Gastrocnemius medialis (tissue), 4 donors: ENCODE measurements at places on chromosomes 16 and 17. TPM values are rescaled to one million over a fixed set of nuclear protein-coding genes. Genes with fewer than 3 reads are reported as not detected.

The GPR142 gene
- total RNA-seq: not detected

GRCh38 chr16:79977940-79978836 lies 377.7 kb upstream of the MAF start:
- H3K27ac ChIP-seq: no peak overlapping the region
- H3K36me3 ChIP-seq: no peaks in the 10 kb centered on the region
- H3K27me3 ChIP-seq: no peaks in the 10 kb centered on the region
- H3K4me1 ChIP-seq: no peaks in the 10 kb centered on the region
- H3K4me3 ChIP-seq: no peak overlapping the region

DNA sequence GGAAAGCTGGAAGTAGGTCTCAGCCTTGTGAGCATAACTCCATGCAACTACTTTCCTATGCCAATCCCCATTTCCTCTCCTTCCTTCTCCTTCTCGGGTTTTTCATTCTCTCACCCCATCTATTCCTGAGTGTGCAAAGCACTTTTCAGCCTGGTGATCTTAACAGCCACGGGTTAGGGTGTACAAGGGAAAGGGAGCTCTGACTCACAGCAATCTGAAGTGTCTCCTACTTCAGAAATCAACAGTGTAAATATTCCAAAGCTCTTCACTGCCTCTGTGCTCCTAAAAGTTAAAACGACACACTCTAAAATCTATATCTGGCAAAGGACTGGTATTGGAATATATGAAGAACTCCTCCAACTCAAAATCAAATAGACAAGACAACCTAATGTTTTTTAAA lies 268.0 kb upstream of the IRX3 start:
- no peaks in the 10 kb centered on the region for H3K36me3 ChIP-seq
- no peak overlapping the region for H3K4me3 ChIP-seq
- H3K4me1 ChIP-seq: no peaks in the 10 kb centered on the region
- H3K27ac ChIP-seq: no peak overlapping the region
- H3K27me3 ChIP-seq: no peaks in the 10 kb centered on the region

The PYDC1 gene
- not detected for total RNA-seq

GRCh38 chr17:16486373-16487250 lies 5.4 kb downstream of the LRRC75A start:
- peak overlapping the region; percentile 59 for H3K27ac ChIP-seq
- DNase-seq: peak; percentile 88
- H3K4me1 ChIP-seq: peaks cover 35% of the 10 kb centered on the region
- peak overlapping the region; percentile 26 for H3K4me3 ChIP-seq
- H3K27me3 ChIP-seq: no peaks in the 10 kb centered on the region
- no peaks in the 10 kb centered on the region for H3K36me3 ChIP-seq

The CIBAR2 gene
- not detected for total RNA-seq

The ANKRD40CL gene
- total RNA-seq: not detected

DNA sequence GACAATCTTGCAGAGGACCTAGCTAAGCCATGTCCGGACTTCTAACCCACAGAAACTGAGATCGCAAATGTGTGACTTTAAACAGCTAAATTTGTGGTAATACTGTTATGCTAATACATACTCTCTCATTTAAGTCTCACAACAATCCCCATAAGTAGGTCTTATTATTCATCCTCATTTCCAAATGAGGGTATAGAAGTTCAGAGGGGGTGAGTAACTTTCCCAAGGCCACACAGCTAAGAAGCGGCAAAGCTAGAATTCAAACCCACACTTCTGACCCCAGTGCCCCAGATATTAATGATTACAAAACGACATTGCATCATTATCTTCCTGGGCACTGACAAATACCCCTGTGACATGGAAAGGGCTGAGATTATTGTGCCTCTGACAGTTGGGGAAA lies 81.4 kb downstream of the CNGB1 start:
- H3K27me3 ChIP-seq: peaks cover 9% of the 10 kb centered on the region
- no peaks in the 10 kb centered on the region for H3K36me3 ChIP-seq
- H3K27ac ChIP-seq: no peak overlapping the region
- H3K4me3 ChIP-seq: no peak overlapping the region
- DNase-seq: no peak
- H3K4me1 ChIP-seq: no peaks in the 10 kb centered on the region

The HBA2 gene
- 258 TPM for total RNA-seq

The CDR2L gene
- total RNA-seq: 1.7 TPM

GRCh38 chr16:73280388-73280787 lies 232.5 kb upstream of the ZFHX3 start:
- no peaks in the 10 kb centered on the region for H3K27me3 ChIP-seq
- no peak for DNase-seq
- no peaks in the 10 kb centered on the region for H3K36me3 ChIP-seq
- no peak overlapping the region for H3K4me3 ChIP-seq

The MT1G gene
- not detected for total RNA-seq

DNA sequence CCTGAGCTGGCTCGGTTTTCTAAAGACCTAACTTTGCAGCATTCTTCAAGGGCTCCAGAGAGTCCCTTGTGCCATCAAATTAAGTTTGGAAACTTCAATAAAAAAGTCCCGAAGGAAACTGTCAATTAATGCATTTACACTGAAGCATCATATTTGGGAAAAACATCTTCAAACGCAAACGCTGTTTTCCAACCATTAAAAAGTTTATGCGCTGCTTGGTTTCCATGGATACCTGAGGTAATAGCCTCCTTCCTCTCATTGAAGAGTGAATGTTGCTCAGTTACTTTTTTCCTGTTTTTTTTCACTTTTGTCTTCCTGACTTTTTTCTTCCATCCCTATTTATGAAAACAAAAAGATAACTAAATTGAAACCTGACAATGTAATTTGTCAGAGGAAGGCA lies 399.1 kb downstream of the MAF start:
- H3K27me3 ChIP-seq: no peaks in the 10 kb centered on the region
- no peak overlapping the region for H3K4me3 ChIP-seq
- no peak overlapping the region for H3K27ac ChIP-seq
- H3K4me1 ChIP-seq: no peaks in the 10 kb centered on the region

The SCRN2 gene
- total RNA-seq: 11.0 TPM

- no peak overlapping the region for H3K4me3 ChIP-seq
- peaks cover 6% of the 10 kb centered on the region for H3K27me3 ChIP-seq
- no peaks in the 10 kb centered on the region for H3K36me3 ChIP-seq
- H3K4me1 ChIP-seq: peaks cover 16% of the 10 kb centered on the region
Observed at GRCh38 chr17:76145231-76146052, 4.4 kb upstream of the FOXJ1 start.

GRCh38 chr17:70929226-70929625 lies 759.9 kb downstream of the KCNJ2 start:
- H3K4me1 ChIP-seq: no peaks in the 10 kb centered on the region
- H3K27me3 ChIP-seq: no peaks in the 10 kb centered on the region
- no peak for DNase-seq
- no peak overlapping the region for H3K4me3 ChIP-seq
- no peaks in the 10 kb centered on the region for H3K36me3 ChIP-seq

DNA sequence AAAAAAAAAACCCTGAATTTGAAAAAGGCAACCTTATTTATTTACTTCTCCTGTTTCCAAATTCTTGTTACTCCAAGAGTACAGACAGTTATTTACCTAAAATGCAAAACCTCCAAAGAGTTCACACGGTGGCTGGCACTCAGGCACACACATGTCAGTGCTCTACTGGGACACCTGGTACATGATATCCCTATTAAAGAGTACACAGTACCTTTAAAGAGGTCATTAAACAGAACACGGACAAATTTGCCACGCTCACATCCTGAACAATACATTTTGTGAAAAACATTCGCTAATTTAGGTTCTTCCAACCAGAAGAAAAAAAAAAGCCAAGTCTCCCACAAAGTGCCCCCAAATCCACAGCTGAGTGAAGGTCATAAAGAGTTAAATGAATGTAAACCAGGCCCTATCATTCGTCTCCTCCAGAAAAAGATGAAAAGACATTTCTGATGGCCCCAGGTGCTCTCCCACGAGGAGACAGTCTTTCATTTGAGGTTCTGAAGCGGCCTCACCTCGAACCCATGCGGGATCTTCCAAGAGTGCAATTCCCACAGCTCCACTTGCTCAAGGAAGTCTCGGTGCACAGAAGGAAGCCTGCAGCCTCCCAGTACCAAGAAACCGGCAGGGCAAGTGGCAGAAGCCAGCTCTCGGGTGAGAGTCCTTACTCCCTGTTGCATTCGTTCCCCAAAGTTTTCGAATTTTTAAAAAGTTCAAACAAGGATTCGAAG lies 993 bp downstream of the ERN1 start:
- H3K4me3 ChIP-seq: peak overlapping the region; percentile 85
- H3K4me1 ChIP-seq: peaks cover 17% of the 10 kb centered on the region
- H3K27me3 ChIP-seq: no peaks in the 10 kb centered on the region
- no peak for DNase-seq

DNA sequence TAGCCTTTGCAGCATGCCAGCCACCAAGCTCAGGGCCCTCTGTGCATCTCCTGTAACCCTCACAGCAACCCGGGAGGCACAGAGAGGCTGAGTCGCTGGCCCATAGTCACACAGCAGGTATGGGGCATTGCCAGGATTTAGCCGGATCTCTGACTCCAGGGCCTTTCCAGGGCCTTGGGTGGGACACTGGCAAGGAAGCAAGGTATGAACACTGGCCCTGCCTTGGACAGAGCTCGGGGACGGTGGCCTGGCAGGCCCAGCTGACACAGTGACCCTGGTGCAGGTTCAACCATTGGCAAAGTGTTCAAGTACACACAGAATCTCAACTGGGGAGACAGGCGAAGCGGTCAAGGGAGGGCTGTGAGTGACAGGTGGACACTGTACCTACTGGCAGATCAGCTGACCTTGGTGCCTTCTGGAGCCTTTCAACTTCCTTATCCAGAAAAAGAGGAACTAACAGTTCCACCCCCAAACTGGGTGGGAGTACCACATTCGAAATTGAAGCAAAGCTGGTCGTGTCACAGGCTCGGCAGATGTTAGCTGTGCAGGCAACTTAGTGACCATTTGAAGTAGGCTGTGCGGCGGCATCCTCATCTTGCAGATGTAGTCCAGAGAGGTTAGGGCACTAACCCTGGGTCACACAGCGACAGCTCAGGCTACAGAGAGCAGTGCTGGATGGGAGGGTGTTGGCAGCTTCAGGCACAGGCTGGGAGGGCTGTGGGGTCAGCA lies 287.4 kb downstream of the SEC14L1 start:
- peaks cover 62% of the 10 kb centered on the region for H3K4me1 ChIP-seq
- no peaks in the 10 kb centered on the region for H3K27me3 ChIP-seq
- peak overlapping the region; percentile 87 for H3K27ac ChIP-seq
- no peak overlapping the region for H3K4me3 ChIP-seq
- DNase-seq: no peak

GRCh38 chr16:85546585-85547447 lies 66.3 kb upstream of the GSE1 start:
- H3K27me3 ChIP-seq: no peaks in the 10 kb centered on the region
- DNase-seq: no peak
- no peak overlapping the region for H3K27ac ChIP-seq

The ADAM11 gene
- not detected for total RNA-seq

The SLFN11 gene
- 8.9 TPM for total RNA-seq

The PNMT gene
- total RNA-seq: 2.0 TPM
